ENCODE measurements at places on chromosomes 1 and 21. TPM values are rescaled to one million over a fixed set of nuclear protein-coding genes. Genes with fewer than 3 reads are reported as not detected.

OR10K1 gene
- total RNA-seq = not detected

ETV3L gene
- 0.26 TPM for total RNA-seq

CYP4A22 gene
- not detected for total RNA-seq

MAP3K21 gene
- total RNA-seq = 7.3 TPM

PCAT6 gene
- total RNA-seq = 4.0 TPM

DNA sequence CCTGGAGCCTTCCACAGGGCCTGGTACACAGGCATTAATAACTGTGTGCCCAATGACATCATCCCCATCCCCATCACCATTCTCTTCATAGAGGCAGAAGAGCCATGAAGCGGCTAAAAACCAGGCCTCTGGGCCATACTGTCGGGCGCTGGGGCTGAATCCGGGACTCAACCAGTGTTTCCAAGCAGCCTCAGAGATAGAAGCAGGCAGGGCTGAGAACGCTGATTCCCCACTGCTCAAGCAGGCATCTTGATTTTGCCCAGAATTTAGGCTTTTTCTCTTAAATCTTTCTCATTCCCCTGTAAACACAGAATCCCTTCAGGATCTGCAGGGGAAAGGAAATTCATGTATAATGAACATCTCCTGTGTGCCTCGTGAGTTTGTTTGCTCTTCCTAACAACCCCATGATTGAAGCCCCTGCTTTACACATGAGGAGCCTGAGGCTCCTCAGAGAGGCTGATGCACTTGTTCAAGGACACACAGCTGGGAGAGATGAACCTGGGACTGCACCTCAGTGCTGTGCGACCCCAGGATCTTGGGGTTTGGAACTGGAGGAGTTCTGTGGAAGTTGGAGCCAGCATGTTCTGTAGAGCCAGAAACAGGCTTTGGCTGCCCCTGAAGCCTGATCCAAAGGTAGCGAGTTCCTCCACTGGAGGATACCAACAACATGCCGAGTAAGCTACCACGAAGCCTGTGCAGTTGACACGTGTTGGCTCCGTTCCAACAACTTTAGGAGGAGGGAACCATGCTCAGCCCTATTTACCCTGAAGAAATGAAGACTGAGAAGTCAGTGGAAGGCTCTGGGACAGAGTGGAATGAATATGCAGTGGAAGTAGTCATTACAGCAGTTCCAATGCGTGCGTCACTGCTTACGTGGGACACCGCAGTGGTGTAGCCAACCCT, 55.5 kb downstream of the EDN2 start:
- no peaks in the 10 kb centered on the region for H3K4me1 ChIP-seq
- peaks cover 14% of the 10 kb centered on the region for H3K27me3 ChIP-seq
- H3K4me3 ChIP-seq = no peak overlapping the region
- no peaks in the 10 kb centered on the region for H3K36me3 ChIP-seq

DNA sequence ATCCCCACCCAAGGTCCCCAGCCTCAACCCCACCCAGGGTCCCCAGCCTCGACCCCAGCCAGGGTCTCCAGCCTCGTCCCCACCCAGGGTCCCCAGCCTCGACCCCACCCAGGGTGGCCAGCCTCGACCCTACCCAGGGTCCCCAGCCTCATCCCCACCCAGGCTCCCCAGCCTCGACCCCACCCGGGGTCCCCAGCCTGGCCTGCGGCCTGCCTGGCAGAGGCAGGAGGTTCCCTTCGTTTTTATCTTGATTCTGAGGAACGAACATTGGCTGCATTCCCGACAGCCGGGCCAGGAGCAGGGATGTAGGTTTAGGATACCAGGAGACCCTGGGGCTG, 3.4 kb upstream of the PDE9A start:
- H3K4me3 ChIP-seq = no peak overlapping the region
- ATAC-seq = no peak

DNA sequence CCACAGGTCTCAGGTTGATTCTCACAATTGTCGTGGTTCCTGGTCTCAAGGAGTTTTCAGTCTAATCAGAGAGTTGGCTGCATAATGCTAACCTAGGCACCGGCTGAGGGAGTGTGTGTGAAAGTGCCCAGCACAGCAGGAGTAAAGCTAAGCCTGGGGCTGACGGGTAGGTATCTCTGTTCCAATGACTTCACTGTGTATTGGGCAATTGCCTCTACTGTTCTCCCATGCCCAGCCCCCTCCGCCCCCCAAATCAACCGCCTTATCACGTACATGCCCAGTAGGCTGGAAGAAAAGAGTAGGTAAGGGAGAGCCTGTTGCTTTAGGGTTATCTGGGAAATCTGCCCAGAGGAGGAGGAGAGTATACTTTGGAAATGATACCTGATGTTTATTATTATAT, 54.7 kb downstream of the MRPS6 start:
- H3K36me3 ChIP-seq = peaks cover 100% of the 10 kb centered on the region
- ATAC-seq = no peak
- no peaks in the 10 kb centered on the region for H3K27me3 ChIP-seq
- H3K27ac ChIP-seq = peak overlapping the region; percentile 93

GRCh38 chr1:230379928-230380327, 46.2 kb downstream of the PGBD5 start:
- peaks cover 17% of the 10 kb centered on the region for H3K27me3 ChIP-seq
- H3K4me1 ChIP-seq = peaks cover 5% of the 10 kb centered on the region
- ATAC-seq = no peak
- no peaks in the 10 kb centered on the region for H3K36me3 ChIP-seq

- no peak overlapping the region for H3K27ac ChIP-seq
- H3K4me1 ChIP-seq = no peaks in the 10 kb centered on the region
- no peak overlapping the region for H3K4me3 ChIP-seq
Observed at GRCh38 chr1:1427820-1428148, 6.7 kb upstream of the ANKRD65 start.

DNA sequence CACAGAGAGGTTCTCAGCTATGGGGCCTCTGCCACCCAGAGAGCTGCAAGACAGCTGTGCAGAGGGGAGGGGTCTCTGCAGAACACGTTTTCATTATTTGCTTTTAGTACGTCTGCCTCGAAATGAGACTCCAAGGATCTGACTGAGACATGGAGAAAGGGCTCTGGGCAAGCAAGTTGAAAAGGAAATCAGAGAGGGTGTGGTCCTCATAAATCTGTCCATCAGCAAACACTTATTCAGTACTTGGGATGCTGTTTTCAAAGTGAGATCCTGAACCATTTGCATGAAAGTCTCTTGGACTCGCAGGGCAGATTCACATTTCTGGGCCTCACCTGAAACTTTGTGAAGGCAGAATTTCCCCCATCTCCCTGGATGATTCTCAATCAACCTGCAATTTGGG, 197.4 kb upstream of the GALNT2 start:
- H3K27ac ChIP-seq = no peak overlapping the region
- no peaks in the 10 kb centered on the region for H3K4me1 ChIP-seq
- peaks cover 7% of the 10 kb centered on the region for H3K27me3 ChIP-seq
- ATAC-seq = no peak
- H3K36me3 ChIP-seq = no peaks in the 10 kb centered on the region

DNA sequence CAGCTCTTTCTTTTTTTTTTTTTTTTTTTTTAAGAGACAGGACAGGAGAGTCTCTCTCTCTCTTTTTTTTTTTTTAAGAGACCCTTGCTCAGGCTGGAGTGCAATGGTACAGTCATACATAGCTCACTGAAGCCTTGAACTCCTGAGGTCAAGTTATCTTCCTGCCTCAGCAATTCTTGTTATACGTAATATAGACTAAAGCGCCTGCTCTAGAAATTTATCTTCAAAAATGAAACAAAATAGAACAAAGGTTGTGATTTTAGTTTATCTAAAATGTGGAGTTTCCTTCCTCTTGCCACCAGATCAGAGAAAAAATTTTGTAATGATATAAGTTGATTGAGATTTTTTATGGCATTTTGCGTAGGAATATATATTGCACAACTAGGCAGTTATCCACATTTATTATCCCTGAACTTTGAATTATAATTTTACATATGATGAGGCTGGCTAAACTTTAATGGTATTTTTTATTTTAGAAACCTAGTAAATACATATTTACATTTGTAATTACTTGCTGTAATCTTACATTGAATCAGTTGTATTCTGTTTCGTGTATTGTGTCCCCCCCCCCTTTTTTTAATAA, 44.2 kb downstream of the MTF2 start:
- no peaks in the 10 kb centered on the region for H3K27me3 ChIP-seq
- H3K4me1 ChIP-seq = no peaks in the 10 kb centered on the region
- ATAC-seq = peak; percentile 47
- H3K36me3 ChIP-seq = peaks cover 83% of the 10 kb centered on the region

DNA sequence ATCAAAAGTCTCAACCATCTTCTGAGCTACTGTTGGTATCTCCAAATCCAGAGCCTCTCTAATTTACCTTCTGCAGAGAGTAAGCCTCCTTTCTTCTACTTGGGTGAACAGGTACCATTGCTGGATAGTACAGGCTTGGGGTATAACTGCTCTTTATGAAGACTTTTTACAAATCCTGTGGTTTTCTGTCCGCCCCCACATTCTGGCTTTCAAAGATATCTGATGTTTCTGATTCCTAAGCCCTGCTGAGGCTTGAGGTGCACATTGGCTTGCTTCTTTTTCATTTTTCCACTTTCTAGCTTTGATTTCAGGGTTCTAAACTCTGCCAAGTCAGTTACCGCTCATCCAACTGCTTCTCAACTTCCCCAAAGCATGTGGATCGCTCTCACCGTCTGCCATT, 37.1 kb downstream of the TENT5C start:
- no peaks in the 10 kb centered on the region for H3K4me1 ChIP-seq
- ATAC-seq = peak; percentile 62
- H3K36me3 ChIP-seq = no peaks in the 10 kb centered on the region
- H3K4me3 ChIP-seq = no peak overlapping the region

GRCh38 chr1:32048440-32048839, 24.3 kb upstream of the TMEM39B start:
- H3K4me3 ChIP-seq = no peak overlapping the region
- ATAC-seq = no peak
- no peaks in the 10 kb centered on the region for H3K27me3 ChIP-seq

- no peaks in the 10 kb centered on the region for H3K4me1 ChIP-seq
- H3K4me3 ChIP-seq = no peak overlapping the region
- no peak overlapping the region for H3K27ac ChIP-seq
Observed at GRCh38 chr1:90391126-90391525, 326.0 kb downstream of the BARHL2 start.

Data from activated T-helper 17 cell treated with anti-CD3 and anti-CD28 coated beads, Interleukin-2, amount 50 U/mL, for 72 hours (primary cell).